ENCODE measurements at places on chromosomes 3 and 15. TPM values are rescaled to one million over a fixed set of nuclear protein-coding genes. Genes with fewer than 3 reads are reported as not detected.

The MNS1 gene
- 9.0 TPM for total RNA-seq

DNA sequence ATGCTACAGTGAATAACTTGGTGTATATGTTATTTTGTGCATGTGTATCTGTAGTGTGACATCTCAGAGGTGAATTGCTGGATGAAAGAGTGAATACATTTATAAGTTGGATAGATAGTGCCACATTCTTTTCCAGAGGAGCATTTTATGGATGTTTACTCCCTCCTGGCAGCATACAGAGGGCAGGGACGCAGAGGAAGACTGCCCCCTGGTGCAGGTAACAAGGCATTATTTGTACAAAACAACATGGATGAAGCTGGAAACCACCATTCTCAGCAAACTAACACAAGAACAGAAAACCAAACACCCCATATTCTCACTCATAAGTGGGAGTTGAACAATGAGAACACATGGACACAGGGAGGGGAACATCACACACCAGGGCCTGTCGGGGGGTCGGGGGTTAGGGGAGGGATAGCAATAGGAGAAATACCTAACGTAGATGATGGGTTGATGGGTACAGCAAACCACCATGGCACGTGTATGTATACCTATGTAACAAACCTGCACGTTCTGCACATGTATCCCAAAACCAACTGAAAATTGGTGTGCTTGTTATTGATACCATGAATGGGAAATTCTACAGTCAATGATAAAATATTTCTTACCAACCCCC lies 57.9 kb upstream of the CTXND1 start:
- H3K27ac ChIP-seq = no peak overlapping the region
- H3K4me3 ChIP-seq = no peak overlapping the region
- H3K4me1 ChIP-seq = peaks cover 3% of the 10 kb centered on the region
- H3K27me3 ChIP-seq = peaks cover 20% of the 10 kb centered on the region

- peaks cover 11% of the 10 kb centered on the region for H3K4me1 ChIP-seq
- no peak for DNase-seq
- H3K4me3 ChIP-seq = no peak overlapping the region
- no peaks in the 10 kb centered on the region for H3K27me3 ChIP-seq
Observed at GRCh38 chr3:78642226-78643035, 1125.4 kb downstream of the ROBO1 start.

The STRA6 gene
- total RNA-seq = 158 TPM

- H3K4me3 ChIP-seq = no peak overlapping the region
- H3K27ac ChIP-seq = no peak overlapping the region
- H3K36me3 ChIP-seq = no peaks in the 10 kb centered on the region
Observed at GRCh38 chr3:170062769-170063168, 25.0 kb downstream of the GPR160 start.
